ENCODE measurements at places on chromosomes 3 and 15.
A peak's percentile ranks its signal among the peaks of the same experiment; 100 is the strongest.

DNA sequence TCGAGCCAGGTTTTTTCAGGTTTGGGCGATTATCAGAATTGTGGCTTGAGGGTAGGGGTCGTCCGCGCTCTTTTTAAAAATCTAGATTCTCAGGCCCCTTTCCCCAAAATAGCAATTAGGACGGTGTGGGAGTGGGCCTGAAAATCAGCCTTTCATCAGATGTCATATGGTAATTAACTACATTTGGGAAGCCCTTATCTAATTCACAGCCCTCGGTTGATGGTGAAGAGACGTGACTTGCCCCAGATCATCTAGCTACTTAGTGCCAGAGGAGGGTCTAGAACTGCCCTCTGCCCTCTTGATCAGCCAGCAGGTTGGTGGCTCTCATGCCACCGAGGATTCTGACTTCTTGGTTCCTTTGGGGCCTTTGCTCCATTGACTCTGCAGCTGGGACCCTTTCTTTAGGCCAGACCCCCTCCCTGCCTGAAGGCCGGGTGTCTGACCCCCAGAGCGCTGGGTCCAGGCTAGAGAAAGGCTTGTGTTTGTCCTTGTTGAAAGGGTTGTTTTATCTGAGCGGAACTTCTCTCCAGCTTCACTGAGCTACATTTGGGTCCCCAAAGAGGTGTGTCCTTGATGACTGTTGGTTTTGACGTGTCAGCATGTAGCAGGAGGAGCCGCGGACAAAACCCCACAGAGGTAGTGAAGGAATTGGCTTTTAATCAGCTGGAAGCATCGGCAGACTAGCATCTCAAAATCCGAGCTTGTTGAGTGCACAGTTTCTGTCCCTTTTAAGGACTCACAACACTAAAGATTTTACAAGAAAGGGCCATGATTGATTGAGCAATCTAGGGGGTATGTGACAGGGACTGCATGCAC is 857 bp downstream of the AEN start:
- DNase-seq = peak; percentile 74

- peak; percentile 49 for DNase-seq
Observed at GRCh38 chr15:80996247-80996646, 4.5 kb upstream of the TLNRD1 start.

- no peak for DNase-seq
Observed at GRCh38 chr3:177770383-177771230, 573.3 kb upstream of the TBL1XR1 start.

DNA sequence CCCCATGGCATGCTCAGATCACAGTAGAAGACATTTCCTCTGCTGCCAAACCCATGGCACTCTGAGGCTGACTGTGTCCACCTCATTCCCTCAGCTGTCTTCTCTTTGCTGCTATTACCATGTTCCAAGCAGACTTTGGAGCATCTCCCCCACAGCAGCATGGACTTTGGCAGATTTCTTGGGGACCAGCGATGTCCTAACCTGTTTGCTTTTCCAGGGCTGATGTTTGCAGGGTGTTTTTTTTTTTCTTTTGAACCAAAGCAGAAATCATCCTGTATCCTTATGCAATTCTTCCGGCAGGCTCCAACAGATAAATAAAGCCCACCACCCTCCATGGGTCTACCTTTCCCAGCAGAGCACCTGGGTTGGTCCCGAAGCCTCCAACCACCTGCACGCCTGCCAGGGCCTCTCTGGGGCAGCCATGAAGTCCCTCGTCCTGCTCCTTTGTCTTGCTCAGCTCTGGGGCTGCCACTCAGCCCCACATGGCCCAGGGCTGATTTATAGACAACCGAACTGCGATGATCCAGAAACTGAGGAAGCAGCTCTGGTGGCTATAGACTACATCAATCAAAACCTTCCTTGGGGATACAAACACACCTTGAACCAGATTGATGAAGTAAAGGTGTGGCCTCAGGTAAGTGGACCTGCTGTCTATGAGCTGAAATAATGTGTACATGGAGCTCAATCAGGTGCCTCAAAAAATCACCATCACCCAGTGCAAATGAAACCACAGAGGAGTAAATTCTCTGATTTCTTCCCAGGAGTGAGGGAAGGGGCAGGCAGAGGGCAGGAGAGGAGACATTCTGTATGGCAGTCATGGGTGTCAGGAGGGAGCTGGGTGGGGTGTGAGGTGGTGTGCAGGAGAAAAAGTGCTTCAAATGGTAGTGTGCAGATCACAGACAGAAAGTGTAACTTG is at the start of gene AHSG:
AHSG (plus strand) TSS at position 340 of the 916 bp plus-strand sequence; CDS start at position 422, 82 bp downstream.
- DNase-seq = no peak

DNA sequence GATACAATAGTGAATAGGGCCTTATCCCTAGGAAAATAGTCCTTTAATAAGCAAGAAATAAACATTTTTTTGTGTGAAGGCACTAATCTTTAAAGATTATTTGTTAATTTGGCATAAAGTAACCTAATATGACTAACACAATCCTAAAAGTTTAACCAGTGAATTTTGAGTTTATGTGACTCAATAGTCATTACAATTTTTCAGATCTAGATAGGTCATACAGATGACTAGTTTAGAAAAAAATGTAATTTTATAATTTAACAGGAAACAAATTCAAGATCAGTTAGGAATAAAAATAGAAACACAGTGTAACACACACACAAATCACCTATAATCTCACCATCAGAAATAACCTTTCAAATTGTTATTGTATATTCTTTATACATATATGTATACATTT is 620.7 kb upstream of the ALCAM start:
- DNase-seq = no peak

DNA sequence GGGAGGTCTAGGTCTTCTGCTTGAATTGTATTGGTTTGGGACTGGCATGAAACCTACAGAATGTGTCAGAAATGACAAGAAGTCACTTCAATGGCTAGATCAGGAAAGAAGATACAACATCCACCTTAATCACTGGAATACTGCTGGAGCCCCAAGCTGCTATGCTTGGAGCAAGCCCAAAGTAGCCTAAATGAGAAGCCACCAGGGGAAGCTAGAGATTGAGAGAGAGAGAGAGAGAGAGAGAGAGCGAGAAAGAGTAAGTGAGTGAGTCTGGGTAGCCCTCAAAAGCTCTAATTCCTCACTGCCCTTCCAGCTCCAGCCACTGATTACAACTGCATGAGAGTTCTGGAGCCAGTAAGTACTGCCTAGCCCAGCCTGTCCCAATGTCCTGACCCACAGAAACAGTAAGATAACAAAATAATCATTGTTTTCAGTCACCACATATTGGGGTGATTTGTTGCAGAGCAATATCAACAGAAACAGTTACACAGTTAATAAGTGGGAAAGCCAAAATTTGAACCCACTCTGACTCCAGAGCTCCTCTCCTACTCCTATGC is 529.2 kb upstream of the GOLIM4 start:
- DNase-seq = no peak

- DNase-seq = no peak
Observed at GRCh38 chr15:44527241-44527640, 9.7 kb upstream of the EIF3J start.
